RWPE1 (cell line): ENCODE measurements at places on chromosomes 1 and 21.

GRCh38 chr1:171506525-171507304, 21.4 kb downstream of the PRRC2C start:
- no peak for DNase-seq

DNA sequence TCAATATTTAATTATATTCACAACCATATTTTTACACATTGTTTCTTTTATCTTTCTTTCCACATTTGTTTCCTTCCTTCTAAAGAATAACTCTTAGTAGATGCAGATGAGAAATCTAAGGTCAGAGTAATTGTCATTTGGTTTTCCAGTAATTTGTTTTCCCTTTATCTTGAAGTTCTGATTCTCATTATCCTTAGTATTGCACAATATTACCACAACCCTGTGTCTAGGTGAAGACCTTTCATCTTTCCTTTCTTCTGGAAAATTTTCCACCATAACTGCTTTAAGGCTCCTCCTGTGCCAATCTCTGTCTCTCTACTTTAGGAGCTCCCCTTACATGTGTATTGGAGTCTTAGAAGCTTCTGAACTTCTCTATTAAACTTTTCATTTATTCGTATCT, 209.0 kb downstream of the DPYD start:
- DNase-seq = no peak

- no peak for DNase-seq
These were observed 2.2 kb downstream of the VAMP4 start for GRCh38 chr1:171739656-171740055.

- peak; percentile 47 for DNase-seq
These were observed 21.3 kb upstream of the PRSS38 start for GRCh38 chr1:227793948-227794816.

- no peak for DNase-seq
These were observed 55.3 kb downstream of the PTPN14 start for GRCh38 chr1:214496126-214496525.

DNA sequence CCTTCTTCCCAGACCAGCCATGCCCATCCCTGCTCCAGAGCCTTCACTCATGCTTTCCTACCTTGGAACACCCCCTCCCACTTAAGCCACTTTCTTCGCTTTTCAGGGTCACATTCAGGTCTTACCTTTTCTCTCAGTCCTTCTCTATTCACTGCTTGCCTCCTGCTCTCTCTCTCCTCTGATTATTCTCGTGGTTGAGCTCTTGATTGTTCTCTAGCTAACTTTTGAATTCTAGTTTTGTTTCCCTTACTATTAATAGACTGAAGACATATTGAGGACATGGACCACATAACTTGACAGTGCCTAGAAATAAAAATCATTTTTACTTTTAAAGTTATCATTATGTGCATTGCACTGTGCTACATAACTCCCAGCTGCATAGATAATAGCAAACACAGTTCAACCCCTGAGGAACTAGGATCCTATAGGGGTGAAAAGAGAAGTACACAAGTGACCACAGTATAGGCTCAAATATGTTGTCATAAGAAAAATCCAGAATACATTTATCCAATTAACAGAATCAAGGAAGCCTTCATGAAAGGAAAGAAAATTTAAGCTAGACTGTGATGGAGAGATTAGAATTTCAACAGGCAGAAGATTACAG, 21.5 kb downstream of the INSL5 start:
- DNase-seq = no peak

GRCh38 chr1:10402729-10403274, 3.9 kb downstream of the PGD start:
- no peak for DNase-seq

- DNase-seq = peak; percentile 47
These were observed 373 bp downstream of the MTF1 start for GRCh38 chr1:37858931-37859506.

DNA sequence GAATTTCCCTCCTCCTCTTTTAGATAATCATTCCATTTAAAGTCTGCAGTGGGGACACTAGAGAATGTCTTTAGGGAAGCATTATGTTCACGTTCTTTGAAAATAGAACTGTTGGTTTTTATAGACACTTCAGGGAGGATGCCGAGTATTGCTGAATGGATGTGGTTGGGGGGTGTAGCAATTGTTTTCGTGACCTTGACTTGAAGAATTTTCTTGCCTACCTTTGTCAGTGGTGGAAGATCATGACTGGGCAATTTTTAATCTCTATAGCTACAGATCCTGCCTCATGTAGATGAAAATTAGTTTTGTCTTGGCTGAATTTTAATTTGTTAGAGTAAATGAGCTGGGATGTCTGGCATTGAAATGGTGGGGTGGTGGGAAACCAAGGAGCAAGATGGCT, 3.8 kb downstream of the SMG7 start:
- no peak for DNase-seq

DNA sequence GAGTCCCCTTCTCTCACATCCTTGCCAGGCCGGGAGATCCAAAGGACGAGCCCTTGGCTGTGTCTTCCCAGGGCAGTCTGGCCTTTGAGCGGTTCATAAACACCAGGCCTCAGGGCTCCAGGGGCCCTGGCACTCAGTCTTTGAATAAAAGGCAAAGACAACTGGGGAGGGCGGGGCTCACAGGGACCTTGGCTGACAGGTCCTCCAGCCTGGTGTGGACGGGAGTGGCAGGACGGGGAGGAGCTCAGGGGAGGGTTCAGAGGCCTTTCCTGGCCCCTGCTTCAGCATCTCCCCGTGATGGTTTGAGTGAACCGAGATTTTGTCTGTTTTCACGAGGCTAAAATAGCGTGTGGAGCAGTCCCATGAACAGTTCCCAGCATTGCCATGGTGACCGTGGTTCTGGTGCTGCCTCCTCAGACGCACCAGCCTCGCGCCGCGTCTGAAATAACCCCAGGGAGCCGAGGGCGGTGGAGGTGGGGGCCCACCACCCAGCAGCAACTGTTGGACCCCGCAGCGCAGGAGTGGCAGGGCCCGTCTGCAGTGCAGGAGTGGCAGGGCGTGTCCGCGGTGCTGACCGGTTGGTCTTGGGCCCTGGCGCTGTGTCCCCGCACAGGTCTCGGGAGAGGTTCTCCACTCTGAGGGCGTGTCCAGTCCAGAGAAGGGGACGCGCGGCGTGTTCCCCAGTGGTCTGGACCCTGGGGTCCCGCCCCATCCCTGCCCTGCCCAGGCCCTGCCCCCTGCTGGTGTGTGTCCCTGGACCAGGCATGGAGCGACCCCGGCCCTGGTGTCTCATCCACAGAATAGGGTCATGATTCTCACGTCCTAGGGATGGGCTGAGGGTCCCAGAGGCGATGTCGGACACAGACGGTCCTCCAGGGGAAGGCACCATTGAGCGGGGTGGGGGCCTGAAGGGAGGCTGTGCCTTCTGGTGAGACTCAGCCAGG, 7.1 kb upstream of the PRKCZ start:
- no peak for DNase-seq

DNA sequence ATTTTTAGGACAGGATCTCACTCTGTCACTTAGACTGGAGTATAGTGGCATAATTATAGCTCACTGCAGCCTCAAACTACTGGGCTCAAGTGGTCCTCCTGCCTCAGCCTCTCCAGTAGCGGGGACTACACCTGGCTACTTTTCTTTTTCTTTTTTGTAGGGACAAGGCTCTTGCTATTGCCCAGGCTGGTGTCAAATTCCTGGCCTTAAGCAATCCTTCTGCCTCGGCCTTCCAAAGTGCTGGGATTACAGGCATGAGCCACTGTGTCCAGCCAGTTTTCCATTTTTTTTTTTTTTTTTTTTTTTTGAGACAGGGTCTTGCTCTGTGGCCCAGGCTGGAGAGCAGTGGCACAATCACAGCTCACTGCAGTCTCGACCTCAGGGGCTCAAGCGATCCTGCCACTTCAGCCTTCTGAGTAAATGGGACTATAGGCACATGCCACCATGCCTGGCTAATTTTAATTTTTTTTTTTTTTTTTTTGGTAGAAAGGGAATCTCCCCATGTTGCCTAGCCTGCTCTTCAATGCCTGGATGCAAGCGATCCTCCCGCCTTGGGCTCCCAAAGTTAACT, 20.6 kb upstream of the CEP85 start:
- DNase-seq = no peak

DNA sequence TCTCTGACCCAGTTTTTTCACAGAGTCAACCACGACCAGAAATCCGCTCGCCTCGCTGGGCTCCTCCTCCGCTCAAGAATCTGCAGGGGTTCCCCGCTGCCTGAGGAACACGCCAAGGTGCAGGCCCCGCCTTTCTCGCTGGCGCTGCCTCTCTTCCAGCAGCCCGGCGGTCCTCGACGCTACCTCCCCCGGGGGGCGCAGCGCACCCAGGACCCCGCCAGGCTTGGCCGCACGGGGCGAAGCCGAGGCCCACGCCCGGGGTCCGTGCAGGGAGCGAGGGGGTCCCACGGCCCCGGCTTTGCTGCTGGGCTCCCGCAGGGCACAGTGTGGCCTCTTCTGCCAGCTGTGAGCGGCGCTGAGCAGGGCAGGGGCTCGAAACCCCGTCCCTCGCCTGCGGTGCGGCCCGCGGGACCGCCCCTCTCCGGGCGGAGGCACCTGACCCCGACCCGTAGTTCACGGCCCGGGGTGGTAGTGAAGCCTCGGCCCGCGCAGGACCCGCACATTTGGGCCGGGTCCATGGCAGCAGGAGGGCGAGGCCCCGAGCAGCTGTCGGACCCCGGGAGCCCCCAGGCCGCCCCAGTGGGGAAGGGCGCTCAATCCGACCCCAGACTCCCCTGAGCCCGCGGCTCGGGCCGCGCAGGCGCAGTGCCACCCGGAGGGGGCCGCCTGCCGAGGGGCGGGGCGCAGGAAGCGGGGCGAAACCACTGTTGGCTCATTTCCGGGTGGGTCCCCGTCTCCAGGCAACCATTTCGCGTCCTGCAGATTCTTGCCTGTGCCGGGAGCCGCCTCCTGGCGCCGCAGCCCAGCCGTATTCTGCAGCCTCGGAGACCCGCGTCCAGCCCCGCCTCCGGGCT, 10.0 kb upstream of the MMEL1 start:
- peak; percentile 99 for DNase-seq

DNA sequence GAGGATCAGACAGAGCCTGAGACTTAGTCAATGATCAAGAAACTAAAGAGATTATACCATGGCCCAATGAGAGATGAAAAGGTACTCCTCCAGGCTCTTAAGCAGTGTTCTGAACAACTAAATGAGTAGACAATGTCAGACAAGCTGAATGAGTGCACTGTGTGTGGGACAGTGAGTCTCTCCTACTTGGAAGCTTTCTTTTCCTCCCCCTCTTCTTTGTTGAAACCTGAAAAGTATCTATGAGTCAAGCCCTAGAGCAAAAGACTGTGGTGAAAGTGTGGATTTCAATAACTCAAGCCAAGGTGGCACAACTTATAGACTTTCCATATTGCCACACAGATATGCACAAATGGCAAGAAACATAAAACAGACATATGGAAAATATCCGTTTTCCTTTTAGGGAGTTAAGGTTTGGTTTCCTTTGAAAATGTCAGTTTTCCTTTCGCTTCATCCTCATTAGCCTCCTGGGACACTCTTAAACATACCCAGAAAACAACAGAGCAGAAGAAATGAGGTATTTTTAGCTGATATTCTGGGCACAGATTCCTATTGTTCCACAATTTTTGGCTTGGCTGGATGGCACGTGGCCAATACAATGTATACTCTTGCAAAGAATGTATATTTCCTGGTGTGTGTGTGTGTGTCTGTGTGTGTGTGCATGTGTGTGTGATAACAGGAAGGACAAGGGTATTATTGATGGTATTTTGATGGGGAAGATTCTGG, 96.6 kb downstream of the LMX1A start:
- no peak for DNase-seq

- DNase-seq = no peak
These were observed 25.8 kb upstream of the LRRC8C start for GRCh38 chr1:89607156-89607555.

DNA sequence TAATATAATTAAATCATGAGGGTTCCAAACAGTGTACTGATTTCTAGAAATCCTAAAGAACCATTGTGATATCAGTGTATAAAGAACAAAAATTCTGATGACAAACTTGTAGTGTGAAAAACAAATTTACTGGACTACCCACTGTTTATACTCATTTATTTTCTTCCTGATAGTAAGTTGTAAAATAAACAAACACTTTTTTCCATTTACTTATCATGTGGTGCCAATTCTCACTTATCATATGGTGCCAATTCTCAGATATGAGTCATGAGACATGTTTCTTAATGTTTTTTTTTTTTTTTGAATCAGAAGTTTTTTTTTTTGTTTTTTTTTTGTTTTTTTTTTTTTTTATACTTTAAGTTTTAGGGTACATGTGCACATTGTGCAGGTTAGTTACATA, 137.7 kb downstream of the LEPR start:
- no peak for DNase-seq

- peak; percentile 86 for DNase-seq
These were observed 73.2 kb upstream of the ABCG1 start for GRCh38 chr21:42145569-42146272.

- peak; percentile 25 for DNase-seq
These were observed 887 bp downstream of the SLC19A2 start for GRCh38 chr1:169484683-169485430.

DNA sequence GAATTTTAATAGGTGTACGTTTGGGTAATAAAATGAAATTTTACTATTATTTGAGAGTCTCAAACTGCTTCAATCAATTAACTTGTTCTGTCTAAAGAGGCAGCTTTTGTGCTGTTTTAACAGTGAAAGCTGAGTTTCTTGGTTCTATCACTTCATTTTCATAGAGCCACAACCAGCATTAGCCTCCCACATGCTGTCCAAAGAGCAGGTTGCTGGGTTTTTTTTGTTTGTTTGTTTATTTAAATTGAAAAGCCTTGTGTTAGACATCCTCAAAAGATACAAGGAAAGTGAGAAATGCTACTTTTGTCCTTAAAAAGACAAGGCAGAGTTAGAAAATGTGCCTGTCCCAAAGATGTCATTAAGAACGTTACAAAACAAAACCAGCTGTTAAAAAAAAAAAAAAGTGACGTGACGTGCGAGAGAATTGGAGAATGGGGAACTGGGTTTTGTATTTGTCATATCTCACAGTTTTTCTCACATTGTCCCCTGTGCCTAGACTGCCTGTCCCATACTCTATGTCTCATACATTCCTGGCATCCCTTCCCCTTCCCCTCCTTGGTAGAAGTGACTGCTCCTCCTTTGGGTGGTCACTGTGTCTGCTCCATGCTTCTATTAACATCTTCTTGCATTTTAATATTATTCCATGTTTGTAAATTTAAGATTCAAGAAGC, 63.1 kb upstream of the CD34 start:
- DNase-seq = no peak

DNA sequence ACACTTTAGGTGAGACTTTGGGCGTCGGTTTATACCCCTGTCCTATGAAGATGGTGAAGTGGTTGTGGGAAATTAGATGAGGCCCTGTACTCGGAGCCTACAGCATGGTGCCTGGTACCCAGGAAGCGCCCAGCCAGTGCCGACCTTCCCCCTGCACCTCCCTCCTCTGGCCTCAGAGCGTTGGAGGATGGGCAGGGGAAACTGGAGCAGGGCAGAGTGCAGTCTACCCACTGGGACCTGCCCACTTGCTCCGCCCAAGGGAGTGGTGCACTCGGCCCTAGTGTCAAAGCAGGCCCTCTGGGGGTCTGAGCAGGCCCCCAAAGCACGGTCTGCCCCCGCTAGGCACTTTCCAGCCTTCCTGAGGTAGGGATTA, 13.0 kb upstream of the TTC22 start:
- no peak for DNase-seq
